ENCODE measurements at places on chromosomes 5 and 9.

DNA sequence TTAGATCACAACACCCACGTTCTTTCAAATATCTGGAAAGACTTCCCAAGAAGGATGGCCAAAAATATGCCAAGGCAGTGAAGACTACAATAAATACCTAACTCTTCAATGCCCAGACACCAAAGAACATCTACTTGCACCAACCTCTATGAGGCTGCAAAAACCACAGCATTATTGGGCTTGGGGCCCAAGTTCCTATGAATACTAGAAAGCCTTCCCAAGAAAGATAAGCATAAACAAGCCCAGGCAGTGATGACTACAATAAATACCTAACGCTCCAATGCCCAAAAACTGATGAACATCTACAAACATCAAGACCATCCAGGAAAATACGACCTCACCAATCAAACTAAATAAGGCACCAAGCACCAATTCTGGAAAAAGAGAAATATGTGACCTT, 41.3 kb downstream of the AP3B1 start:
- DNase-seq, result no peak

DNA sequence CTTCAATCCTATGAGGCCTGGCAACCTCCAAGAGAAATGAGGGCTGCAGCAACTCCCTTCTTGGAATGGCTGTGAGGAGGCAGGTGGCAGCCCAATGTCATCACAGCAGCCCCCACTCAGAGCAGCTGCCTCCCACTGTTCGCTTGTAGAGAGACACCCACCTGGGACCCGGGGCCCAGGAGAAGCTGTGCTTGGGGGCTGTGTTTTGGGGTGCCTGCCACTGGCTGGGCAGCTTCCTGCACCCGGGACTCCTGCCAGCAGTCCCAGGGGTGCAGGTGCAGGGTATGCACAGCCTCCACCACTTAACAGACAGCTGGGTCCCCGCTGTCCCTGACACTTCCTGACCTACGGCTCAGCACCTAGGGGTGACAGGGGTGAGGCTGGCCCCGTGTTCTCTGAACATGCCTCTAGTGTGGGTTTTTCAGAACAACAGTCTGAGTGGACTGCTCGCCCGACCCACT, 26.2 kb downstream of the NIPAL4 start:
- DNase-seq, result no peak

DNA sequence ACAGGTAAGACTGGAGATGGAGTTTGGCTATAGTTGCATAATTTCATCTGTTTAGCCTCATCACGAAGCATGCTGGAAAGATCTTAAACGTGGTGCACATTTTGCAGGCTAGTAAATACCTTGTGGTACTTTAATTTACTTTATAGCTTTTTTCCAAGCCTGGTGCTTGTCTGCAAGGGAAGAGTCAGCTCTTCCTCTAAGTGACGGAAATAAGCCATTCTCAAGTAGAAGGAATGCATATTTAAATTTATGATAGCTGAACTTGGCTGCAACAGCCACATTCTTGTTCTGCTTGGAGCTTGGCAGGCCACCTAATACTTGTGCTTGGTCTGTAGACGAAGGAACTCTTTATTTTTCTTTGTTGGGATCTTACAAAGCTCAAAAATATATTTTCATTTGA, 188.0 kb upstream of the PIK3R1 start:
- no peak for DNase-seq

DNA sequence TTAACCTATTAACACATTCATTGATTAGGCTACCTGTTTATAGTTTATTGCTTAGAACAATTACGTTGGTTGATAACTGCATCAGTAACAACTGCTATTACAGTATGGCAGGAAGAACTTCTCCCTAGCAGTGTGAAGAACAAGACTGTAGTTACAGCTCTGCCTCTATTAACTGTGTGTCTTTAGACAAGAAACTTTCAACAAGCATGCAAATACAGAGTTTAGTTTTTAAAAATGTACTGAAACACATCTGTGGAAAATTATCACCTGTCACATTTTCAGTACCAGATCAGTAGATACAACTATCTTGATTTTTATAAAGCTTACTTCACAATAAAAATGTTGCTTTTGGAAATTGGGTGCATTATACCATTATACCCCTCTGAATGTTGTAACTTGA, 22.2 kb downstream of the ELL2 start:
- DNase-seq, result no peak

- DNase-seq, result no peak
Observed at GRCh38 chr5:132788508-132788907, 11.5 kb upstream of the SEPTIN8 start.

- no peak for DNase-seq
Observed at GRCh38 chr5:132138260-132138659, 64.7 kb downstream of the CSF2 start.

DNA sequence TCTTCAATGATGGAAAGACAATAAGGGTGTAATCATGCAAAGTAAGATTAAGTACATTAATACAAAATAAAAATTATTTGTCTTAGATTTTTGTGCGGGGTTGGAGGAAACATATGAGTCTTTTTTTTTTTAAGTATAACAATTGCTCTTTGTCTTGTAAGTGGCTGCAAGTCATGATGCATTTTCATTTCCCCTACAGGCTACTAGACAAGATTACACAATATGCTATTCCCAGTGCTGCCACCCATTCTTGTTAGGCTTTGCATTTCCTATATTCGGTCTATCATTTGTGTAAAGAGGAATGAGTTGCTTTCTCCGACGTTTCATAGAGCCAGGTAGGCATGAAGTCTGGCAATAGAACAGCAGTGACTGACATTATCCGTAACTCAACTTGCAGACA, 294.2 kb upstream of the CYLC2 start:
- DNase-seq, result no peak

- no peak for DNase-seq
Observed at GRCh38 chr9:138060365-138060764, 182.8 kb downstream of the CACNA1B start.

GRCh38 chr5:159953609-159954008, 37.3 kb downstream of the ADRA1B start:
- no peak for DNase-seq

- DNase-seq, result no peak
Observed at GRCh38 chr9:115340314-115340713, 222.4 kb upstream of the TNC start.

GRCh38 chr5:146081556-146081955, 23.8 kb downstream of the PLAC8L1 start:
- DNase-seq, result no peak

DNA sequence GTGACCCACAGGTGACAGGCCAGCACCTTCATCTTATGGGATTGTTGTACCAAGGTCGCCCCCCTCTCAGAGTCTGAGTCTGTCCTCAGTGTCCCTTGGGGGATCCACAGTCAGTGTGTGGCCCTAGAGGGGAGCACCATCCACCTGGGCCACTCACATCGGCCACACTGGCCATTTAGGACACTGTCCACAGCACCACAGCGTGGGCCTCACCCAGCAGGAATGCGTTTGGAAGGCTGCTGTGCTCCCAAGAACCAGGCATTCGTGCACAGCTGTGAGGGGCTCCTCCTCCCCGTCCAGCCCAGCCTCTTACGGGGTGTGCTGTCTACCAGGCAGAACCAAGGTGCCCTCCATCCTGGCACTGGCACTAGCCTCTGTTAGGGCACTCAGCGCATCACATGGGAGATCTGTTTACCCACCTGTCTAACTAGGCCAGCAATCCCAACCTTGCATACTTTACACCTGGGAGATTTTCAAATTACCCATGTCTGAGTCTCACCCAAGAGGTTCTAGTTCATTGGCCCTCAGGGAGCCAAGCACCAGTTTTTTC, 24.5 kb upstream of the UBE2QL1 start:
- no peak for DNase-seq

- DNase-seq, result no peak
Observed at GRCh38 chr5:171956887-171957495, 49.4 kb downstream of the FBXW11 start.

GRCh38 chr9:78121488-78121887, 89.9 kb upstream of the GNAQ start:
- peak; percentile 64 for DNase-seq

- DNase-seq, result no peak
Observed at GRCh38 chr5:52469835-52470234, 317.9 kb upstream of the ITGA1 start.

DNA sequence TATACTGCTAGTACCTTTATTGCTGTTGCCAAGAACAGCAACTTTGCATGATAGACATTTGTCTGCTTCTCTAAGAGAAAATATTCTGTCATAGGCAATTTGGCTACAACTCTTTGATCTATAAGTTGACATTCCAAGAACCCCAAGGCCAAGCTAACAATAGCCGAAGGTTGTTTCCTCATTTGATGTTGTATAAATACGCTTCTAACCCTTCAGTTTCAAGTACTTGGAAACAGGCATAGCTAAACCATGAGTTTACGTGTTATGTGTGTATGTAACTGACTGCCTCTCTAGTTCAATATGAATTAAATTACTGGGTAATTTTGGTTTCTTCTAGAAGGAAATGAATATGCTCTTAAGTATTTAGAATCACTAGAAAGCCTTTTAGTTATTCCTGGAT, 1034.0 kb downstream of the TLE4 start:
- DNase-seq, result no peak

GRCh38 chr9:131237291-131237690, 39.0 kb downstream of the FAM78A start:
- DNase-seq, result no peak

DNA sequence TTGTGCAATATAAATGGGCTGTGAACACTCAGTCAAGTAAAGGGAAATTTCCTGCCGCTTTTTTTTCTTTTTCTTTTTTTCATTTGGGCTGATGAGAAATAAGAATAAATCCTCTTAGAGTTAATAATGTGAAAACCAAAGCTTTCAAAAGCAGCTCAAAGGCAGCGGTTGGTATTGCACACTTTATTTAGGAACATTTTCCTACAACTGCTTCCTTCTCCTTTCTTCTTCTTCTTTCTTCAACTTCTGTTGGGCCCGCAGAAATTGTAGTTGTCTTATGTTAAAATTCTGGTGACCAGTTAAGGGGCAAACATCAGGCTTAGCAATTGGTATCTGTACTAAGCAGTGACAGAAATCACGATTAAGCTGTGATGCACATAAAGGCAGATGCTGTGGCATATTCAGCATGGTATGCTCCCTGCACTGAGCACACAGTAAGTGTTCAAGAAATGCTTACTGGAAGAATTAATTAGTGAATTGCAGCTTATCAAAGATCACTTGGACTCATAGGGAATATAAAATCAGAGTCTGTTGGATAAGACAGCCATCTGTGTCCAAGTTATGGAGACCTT, 85.4 kb downstream of the ANKRD55 start:
- no peak for DNase-seq

GRCh38 chr5:66633754-66634153, 37.6 kb downstream of the MAST4 start:
- DNase-seq, result no peak

DNA sequence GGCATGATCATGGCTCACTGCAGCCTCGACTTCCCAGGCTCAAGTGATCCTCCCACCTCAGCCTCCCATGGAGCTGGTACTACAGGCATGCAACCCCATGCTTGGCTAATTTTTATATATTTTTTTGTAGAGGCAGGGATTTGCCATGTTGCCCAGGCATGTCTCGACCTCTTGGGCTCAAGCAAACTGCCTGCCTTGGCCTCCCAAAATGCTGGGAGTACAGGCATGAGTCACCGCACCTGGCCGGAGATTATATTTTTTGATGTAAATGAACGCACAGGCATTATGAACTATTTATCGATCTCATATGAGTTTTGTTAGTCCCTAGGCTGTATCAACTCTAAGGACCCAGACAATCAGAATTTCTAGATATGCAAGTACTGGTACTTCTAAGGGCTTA, 25.5 kb upstream of the CEP120 start:
- DNase-seq, result no peak

DNA sequence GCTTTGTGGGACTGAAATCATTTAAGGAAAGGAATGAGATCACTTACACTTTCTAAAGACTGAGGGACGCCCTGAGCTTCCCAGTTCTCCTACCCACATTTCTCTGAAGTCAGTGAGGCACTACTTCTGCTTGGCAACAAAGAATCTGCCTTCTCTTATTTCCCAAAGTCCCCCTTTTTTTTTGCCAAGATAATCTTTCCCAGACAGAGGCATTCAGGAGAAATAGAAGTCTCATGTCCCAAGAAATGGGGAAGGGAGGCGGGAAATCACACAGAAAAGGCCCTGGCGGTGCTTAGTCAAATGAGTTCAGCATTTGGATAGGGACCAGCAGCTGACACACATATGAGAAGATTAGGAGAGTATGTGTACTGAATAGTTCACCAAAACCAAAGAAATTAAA, 159.7 kb downstream of the MUSK start:
- DNase-seq, result peak; percentile 23

DNA sequence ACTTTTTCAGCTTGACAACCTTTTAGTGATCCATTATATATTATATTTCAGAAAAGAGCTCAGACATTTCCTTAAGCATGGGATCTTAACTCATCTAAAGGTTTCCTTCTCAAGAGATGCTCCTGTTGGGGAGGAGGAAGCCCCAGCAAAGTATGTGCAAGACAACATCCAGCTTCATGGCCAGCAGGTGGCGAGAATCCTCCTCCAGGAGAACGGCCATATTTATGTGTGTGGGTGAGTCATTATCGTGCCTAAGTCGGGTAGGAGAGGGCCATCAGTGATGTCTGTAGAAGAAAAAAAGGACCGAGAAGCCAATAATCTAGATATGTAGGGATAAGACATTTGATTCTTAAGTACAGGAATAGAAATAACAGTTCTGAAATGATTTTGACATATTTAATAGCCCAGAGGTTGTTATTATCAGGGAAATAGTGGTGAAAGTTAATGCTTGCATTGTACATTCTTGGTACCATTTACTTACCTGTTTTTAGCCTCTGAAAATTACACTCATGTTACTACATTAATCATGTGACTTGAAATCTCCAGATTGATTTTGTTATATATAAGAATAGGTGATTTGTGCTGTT, 28.2 kb downstream of the MTRR start:
- no peak for DNase-seq

GRCh38 chr5:160097991-160098390, 21.3 kb downstream of the PWWP2A start:
- DNase-seq, result no peak
